ENCODE measurements at places on chromosomes 16 and 17. TPM values are rescaled to one million over a fixed set of nuclear protein-coding genes. Genes with fewer than 3 reads are reported as not detected.

ETV4 gene
- total RNA-seq = 20.2 TPM

GRCh38 chr16:79599837-79600637 is 500 bp downstream of the MAF start:
- H3K27ac ChIP-seq = peak overlapping the region; percentile 97
- H3K36me3 ChIP-seq = no peaks in the 10 kb centered on the region
- peak overlapping the region; percentile 84 for H3K4me3 ChIP-seq
- H3K27me3 ChIP-seq = no peaks in the 10 kb centered on the region
- DNase-seq = peak; percentile 75

OR1A1 gene
- not detected for total RNA-seq

PRAC1 gene
- total RNA-seq = not detected

DNA sequence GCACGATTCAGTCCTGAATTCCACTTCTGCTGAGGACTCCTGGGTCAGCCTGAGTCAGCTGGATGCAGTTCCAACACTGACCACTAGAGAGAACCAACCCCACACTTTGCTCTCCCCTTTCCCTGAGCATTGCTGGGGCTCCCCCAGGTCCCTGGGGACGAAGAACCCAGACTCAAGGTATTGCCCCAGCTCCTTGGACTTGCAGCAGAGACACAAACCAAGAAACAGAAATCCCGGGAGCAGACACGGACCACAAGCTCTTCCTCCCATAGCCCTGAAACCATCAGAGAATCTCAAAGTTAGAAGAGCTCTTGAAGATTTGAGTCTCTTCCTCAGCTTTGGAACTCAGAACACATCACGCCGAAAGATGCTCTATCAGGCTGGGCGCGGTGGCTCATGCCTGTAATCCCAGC is 678 bp upstream of the GH1 start:
- no peak overlapping the region for H3K27ac ChIP-seq
- H3K4me1 ChIP-seq = no peaks in the 10 kb centered on the region
- H3K27me3 ChIP-seq = no peaks in the 10 kb centered on the region
- H3K4me3 ChIP-seq = no peak overlapping the region
- DNase-seq = peak; percentile 89
- no peaks in the 10 kb centered on the region for H3K36me3 ChIP-seq

DNA sequence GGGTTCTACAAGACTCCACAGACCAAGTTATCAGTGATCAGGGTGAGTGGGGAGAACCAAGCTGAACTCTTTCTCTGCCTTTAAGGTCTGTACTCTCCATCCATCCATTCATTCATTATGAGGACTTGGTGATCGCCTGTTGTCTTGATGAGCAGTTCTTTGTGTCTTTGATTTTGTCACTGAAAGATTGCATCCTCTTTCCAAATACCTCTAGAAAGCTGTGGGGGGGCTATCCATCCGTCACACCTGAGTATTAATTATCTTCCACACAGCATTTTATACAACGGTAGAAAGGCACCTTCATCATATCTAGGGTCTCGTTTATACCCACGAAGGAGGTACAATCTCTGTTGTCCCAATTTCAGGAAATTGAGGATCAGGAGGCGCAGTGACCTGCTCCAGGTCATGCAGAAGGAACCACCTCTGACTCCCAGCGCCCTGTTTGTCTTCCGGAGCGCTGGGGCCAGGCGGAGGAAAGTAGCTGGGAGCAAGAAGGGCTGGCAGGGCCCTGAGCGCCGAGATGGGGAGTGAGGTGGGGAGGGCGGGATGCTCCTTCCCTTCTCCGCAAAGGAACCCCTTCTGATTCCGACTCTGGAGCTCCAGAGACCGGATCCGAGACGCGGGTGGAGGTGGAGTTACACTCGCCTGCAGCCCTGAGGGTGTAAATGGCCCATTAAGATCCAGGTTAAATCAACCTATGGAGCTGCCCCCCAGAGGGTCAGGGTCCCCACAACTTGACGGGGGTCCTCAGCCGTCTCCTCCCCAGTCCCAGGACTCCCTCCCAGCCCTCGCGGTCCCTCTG is 605 bp upstream of the ABAT start:
- no peaks in the 10 kb centered on the region for H3K27me3 ChIP-seq
- DNase-seq = no peak
- H3K4me3 ChIP-seq = peak overlapping the region; percentile 58
- H3K27ac ChIP-seq = no peak overlapping the region
- no peaks in the 10 kb centered on the region for H3K36me3 ChIP-seq
- no peaks in the 10 kb centered on the region for H3K4me1 ChIP-seq

ASPHD1 gene
- not detected for total RNA-seq

GRCh38 chr17:20228410-20228809 is 219.3 kb downstream of the SPECC1 start:
- no peaks in the 10 kb centered on the region for H3K36me3 ChIP-seq
- no peak overlapping the region for H3K27ac ChIP-seq
- no peak overlapping the region for H3K4me3 ChIP-seq
- no peaks in the 10 kb centered on the region for H3K4me1 ChIP-seq
- DNase-seq = no peak
- no peaks in the 10 kb centered on the region for H3K27me3 ChIP-seq

ZNF597 gene
- total RNA-seq = 1.9 TPM

- H3K27ac ChIP-seq = no peak overlapping the region
- no peaks in the 10 kb centered on the region for H3K27me3 ChIP-seq
- no peaks in the 10 kb centered on the region for H3K36me3 ChIP-seq
These were observed 70.1 kb upstream of the SHISA6 start for GRCh38 chr17:11170881-11171280.

- H3K4me1 ChIP-seq = no peaks in the 10 kb centered on the region
- no peak overlapping the region for H3K27ac ChIP-seq
- no peaks in the 10 kb centered on the region for H3K36me3 ChIP-seq
- no peaks in the 10 kb centered on the region for H3K27me3 ChIP-seq
- DNase-seq = no peak
- no peak overlapping the region for H3K4me3 ChIP-seq
These were observed 27.9 kb downstream of the GABARAPL2 start for GRCh38 chr16:75593825-75594820.

All from Peyer's patch (tissue), 4 donors.